ENCODE measurements at places on chromosomes 12 and 14. TPM values are rescaled to one million over a fixed set of nuclear protein-coding genes. Genes with fewer than 3 reads are reported as not detected.

NEUROD4 gene
- total RNA-seq: not detected

PLEKHD1 gene
- not detected for total RNA-seq

ACRBP gene
- total RNA-seq: 1.8 TPM

CLEC1B gene
- not detected for total RNA-seq

PPTC7 gene
- total RNA-seq: 31.4 TPM

LRP1-AS gene
- total RNA-seq: not detected

AKT1 gene
- total RNA-seq: 110 TPM

MRPL51 gene
- 276 TPM for total RNA-seq

Data from GM12878 (cell line).